ENCODE measurements at places on chromosomes 16 and 17.

DNA sequence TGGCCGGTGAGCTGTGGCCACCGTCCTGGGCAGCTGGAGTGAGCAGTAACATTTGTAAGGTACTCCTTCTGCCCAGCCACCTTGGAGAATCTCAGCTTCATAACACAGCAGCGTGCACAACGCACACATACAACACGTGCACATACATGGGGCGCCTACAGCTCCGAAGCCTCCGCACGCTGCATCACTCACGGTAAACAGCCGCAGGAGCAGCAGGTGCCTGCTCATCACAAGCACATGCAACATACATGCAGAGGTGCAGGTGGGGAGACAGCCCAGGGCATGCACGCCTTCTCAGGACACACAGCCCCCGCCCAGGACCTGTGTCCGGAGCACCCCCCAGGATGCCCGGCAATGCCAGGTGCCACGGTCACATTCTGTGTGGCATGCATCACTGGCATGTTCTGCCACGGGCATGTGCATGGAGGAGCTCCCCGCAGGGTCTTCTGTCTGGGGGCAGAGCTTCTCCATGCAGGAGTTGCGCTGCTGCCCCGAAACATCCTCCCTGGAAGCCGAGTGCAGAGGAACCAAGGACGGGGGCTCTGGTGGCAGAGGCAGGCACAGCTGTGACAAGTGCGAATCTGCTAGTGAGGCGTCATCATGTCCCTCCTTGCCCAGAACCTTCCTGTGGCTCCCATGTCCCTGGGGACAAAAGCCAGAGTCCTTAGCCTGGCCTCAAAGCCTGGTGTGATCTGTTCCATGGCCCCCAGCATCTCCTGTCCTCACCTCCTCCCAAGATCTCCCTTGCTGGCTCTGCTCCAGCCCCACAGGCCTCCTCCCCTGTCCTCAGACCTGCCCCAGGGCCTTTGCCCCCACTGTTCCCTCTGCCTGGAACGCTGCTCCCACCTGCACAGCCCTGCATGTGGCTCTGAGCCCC lies 184.0 kb upstream of the GSE1 start:
- DNase-seq: no peak

DNA sequence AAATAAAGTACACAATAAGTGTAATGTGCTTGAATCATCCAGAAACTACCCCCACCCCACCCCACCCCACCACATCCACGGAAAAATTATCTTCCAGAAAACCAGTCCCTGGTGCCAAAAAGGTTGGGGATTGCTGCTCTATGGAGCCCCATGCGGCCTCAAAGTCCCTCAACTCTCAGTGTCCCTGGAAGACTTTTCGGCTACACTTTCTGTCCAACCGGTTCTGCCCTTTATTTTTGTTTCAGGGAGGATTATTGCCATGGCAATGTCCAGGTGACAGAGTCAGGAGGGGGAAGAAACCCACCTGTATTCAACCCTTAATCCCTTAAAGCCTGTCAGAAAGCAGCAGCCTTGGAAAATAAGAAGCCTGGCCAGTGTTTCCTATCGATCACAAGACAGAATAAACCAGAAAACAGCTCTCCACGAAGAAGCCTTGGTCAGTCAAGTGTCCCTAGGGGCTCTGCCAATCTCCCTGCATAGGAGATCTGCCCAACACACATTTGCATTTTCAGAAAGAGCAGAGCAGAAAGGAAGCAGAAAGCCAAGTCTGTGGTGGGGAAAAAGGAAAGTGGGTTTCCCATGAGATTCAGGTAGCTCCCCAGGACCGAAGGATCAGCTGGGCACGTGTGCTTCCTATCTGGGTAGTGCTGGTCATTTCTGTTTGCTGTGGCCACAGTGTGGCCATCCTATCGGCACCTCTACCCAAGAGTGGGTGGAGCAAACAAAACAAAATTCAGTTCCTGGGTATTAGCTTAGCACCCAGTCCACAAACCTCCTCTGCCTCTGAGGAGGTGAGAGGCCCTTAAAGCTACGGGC lies 342.7 kb downstream of the SOX9 start:
- no peak for DNase-seq

DNA sequence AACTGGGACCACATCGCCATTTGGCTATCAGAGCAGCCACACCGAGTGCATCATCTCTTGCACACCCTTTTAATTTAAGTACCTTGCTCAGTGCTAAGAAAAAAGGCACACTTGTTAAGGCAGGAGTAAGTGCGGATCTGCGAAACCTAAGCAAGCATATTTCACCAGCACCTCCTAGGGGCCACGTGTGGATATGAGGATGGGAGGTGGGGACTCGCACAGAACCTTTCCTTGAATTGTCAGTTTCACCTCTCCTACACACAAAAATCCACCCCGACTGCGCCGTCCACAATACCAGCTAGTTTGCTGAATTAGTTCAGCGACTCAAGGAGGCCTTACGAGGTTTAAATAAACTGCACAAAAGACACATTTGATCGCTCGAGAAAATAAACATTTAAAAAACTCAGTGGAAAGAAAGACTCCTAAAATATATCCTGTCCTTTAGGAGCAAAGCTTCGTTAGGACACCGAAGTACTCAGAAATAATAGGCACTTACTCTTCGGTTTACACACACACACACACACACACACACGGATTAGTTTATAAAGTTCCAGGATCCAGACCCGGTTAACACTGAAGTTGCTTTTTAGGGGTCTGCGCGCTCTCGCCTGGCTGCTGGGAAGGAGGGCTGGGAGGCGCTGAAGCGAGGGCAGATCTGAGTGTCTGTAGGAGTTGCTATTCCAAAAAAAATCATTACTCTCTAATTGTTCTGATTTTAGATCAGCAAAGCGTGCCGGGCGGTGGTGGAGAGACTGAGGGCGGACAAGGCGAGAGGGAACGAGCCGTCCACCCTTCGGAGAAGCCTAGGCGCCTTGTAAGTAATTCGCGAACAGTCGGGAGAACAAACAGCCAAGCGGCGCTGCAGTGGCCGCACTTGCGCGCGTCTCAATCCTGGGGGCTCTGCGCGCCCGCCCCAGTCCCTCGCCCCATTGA lies 1.0 kb upstream of the KCNJ2 start:
- no peak for DNase-seq

- DNase-seq: no peak
These were observed 309.7 kb upstream of the DYNLRB2 start for GRCh38 chr16:80231121-80231520.

- DNase-seq: no peak
These were observed 61.1 kb downstream of the BANP start for GRCh38 chr16:88012360-88012759.

DNA sequence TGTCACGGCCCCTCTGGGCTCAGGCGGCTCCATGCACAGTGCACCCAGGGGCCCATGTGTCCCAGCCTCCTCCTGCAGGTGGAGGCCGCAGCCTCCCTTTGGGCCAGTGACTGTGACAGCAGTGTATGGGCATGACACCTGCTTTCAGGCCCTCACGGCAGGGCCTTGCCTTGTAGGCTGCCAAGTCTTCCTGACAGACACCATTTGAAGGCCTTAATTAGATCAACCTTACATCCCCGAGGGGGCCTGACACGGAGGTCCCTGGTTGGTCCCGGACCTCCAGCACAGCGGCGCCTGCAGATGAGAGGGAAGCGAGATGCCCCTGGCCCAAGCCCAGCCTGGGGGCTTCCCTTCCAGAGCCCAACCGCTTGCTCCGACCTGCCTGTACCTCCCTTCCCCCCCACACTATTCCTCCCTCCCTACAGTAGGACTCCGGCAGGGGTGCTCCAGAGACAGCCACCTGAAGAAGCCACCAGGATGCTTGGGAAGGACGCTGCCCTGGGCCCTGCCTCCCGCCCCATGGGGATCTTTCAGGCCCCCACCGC lies 31.9 kb downstream of the BAIAP2 start:
- no peak for DNase-seq

DNA sequence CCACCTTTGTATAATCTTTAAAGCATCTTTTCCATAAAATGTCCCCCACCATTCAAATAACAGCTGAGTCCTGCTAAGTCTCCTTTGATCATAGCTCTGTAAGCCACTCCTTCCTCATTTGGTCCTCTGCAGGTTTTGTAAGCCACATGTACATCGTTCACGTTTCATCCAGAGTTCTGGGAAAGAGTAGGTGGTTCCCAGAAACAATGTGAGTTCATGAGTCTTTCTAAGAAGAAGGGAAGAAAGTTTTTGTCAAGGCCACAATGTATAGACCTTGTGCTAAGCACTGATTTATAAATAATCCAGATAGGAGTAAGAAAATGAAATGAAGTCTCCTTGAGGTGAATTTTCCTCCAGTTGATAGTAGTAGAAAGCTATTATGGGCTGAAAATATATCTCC lies 8.7 kb upstream of the ANKS4B start:
- DNase-seq: no peak

DNA sequence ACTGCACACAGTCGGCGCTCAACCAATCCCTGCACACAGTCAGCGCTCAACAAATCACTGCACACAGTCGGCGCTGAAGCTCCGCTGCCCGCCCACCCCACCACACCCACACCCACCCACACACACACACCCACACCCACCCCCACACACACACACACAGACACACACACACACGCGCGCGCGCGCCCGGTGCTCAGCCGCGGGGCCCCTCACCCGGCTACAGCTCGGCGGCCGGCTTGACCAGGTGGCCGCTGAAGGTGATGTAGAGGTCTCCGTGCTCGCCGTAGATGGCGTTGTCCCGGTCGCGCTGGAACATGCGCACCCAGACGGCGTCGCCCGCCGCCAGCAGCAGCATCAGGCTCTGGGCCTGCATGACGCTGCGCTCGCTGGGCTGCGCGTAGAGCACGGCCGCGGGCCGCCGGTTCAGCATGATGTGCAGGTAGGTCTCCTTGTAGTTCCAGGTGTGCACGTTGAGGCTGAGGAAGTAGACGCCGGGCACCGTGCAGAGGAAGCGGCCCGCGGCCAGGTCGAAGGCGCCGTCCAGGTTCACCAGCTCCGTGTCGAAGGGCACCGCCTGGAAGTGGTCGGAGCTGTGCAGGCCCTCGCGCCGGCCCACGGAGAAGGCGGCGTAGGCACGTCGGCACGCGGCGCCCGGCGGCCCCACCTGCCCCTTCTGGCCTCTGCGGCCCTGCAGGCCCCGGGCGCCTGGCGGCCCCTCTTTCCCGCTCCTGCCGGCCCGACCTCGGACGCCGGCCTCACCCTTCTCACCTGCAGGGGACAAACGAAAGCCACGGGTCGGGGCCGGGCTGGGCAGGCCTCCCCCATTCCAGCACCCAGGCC lies 2.5 kb downstream of the C1QTNF8 start:
- peak; percentile 9 for DNase-seq

GRCh38 chr16:89490439-89491237 lies at the start of gene ANKRD11:
Gene ANKRD11, minus strand, starts transcription at chr16:89490561. Its CDS starts 173,542 bp downstream, at chr16:89317019.
- peak; percentile 99 for DNase-seq

GRCh38 chr17:38883592-38884526 lies 14.0 kb downstream of the LASP1 start:
- DNase-seq: no peak

- no peak for DNase-seq
These were observed 59.8 kb downstream of the MRM1 start for GRCh38 chr17:36661047-36661666.

GRCh38 chr16:7394720-7395336 lies 62.2 kb downstream of the RBFOX1 start:
- no peak for DNase-seq

- no peak for DNase-seq
These were observed at the start of gene ENPP7 for GRCh38 chr17:79730769-79731483. Gene ENPP7, plus strand, starts transcription at chr17:79730943. Its CDS starts 197 bp downstream, at chr17:79731140.

GRCh38 chr16:88375236-88375975 lies 7.4 kb upstream of the ZNF469 start:
- DNase-seq: no peak

GRCh38 chr17:29778956-29779811 lies 150.8 kb downstream of the SSH2 start:
- peak; percentile 84 for DNase-seq

GRCh38 chr16:86630471-86630870 lies 52.1 kb downstream of the FOXL1 start:
- DNase-seq: no peak

GRCh38 chr17:2700491-2701141 lies 10.9 kb downstream of the CLUH start:
- DNase-seq: no peak

- peak; percentile 51 for DNase-seq
These were observed 16.6 kb downstream of the LDHD start for GRCh38 chr16:75099738-75100602.

DNA sequence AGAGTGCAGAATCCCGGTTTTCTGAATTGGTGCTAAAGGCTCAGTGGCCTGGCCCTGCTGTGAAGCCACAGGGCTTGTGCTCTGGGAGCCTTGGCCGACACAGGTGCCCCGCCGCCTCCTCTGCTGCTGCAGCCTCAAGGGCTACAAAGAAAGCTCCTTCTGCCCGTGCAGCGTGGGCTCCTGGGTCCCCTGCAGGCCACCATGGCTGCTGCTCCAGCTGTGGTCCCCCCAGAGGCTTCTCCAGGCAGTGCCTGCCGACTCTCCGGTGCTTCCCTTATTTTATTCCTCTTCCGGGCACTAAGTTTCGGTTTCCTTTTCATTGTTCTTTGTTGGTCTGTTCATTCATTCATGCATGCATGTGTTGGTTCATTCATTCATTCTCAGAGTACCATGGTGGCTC lies 53.1 kb downstream of the CMIP start:
- DNase-seq: no peak

DNA sequence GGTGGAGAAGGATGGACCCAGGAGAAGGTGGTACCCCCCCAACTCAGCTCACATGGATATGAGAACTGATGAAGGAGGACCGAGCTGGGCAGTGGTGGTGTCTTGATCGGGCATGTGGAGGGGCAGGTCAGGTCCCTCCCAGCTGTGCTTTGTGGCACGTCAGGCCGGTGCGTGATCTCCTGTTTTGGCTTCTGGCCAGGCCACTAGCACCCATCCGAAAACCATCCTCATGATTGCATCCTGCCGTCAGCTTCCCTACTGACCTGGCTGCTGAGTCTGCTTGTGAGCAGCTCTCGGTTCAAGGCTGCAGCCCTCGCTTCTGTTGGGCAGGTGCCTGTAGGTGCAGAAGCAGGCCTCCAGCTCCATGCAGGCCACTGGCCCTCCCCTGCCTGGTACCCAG lies 53.1 kb downstream of the PLD6 start:
- DNase-seq: no peak

DNA sequence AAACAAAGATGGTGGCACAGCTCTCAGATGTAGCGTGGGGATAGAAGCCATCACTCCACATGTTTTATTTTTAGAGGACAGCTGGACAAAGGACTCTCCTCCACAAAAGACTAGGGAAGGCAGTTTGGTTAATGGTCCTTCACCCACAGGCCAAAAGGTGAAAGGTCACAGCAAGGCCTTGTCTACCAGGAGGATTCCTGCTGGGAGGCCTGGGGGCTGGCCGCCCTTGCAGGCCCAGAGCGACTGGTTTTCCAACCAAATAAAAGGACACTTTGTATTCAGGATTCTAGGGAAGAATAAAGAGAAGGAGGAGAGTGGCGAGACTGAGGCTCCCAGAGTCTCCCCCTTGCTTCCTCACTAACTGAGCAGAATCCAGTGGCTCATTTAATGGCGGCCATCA lies 94.3 kb downstream of the AXIN2 start:
- DNase-seq: no peak
